ENCODE measurements at places on chromosomes 2 and 18.

DNA sequence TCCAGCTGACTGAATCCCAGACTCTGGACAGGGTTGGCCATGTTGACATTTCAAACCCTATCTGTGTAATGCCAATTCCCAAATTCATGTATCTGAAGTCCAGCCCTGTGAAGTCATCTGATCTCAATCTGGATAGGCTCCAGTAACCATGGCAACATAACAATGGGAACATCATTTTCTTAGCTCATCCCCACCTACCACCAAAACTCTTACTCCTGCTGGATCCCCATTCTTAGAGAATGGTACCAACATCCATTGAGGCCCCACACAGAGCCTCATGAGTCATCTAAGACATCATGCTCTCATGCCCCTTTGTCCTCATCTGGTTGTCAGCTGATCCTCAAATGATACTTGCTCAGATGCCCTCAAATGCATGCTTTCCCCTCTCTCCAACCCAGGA is 58.9 kb upstream of the TEX51 start:
- DNase-seq, result no peak

DNA sequence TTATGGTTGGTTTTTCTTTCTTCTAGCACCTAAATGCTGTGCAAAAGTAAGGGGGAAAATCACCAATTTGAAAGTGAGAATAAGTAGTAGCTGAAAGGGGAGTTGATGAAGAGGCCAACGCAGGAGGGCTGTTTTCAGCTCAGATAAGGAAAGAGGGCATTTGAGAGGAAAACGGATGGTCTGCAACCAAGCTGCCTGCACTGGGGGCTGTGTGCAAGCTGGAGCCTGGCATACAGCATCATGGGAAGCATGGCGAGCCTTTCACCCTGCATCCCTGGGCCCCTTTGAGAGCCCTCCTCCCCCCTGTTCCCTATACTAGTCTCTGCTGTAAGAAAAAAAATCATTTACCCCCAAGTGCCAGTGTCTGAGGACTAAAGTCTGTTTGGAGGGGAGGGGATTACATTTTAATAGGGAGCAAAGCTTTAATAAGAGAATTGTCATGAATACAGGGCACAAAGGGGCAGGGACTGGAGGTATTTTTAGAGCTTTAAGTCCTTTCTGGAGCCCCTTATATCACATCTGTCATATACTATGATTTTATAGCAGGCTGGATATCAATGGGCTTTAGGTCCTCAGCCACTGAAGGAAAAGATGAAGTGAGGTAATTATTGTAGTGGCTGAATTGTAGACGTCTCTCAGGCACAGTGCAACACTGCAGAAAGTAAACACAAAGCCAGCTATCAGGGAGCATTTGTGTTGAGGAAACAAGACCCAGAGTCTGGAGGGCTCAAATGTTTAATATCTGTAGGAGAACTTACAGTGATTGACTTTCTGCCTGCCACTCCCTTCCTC is 120.7 kb downstream of the FSHR start:
- no peak for DNase-seq

DNA sequence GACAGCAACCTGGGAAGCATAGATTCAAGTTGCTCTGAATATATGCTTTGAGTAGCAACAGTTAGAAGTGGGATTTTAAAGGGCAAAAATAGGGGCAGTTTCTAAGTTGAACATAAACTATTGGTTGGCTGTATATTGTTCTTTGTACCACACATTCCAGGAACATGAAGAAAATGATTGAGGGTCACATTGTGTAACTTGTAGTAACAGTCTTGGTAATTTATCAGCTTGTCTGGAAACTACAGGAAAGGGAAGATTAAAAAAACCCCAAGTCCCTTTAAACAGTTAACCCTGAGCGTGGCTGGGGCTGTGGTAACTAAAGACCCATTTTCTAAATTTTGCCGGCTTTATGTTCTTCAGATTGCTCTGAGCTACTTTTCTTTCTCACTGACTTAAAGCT is 7.4 kb downstream of the PLEKHB2 start:
- DNase-seq, result no peak

DNA sequence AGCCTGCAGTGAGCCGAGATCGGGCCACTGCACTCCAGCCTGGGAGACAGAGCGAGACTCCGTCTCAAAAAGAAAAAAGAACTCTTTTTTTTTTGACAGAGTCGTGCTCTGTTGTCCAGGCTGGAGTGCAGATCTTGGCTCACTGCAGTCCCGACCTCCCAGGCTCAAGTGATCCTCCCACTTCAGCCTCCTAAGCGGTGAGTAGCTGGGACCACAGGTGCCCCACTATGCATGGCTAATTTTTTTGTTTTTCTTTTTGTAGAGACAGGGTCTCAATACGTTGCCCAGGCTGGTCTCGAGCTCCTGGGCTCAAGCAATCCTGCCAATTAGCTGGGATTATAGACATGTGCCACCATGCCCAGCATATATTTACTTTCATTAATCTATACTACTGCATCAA is 12.5 kb upstream of the INO80D start:
- DNase-seq, result no peak

GRCh38 chr2:241302759-241303651 is 12.5 kb downstream of the HDLBP start:
- DNase-seq, result no peak

DNA sequence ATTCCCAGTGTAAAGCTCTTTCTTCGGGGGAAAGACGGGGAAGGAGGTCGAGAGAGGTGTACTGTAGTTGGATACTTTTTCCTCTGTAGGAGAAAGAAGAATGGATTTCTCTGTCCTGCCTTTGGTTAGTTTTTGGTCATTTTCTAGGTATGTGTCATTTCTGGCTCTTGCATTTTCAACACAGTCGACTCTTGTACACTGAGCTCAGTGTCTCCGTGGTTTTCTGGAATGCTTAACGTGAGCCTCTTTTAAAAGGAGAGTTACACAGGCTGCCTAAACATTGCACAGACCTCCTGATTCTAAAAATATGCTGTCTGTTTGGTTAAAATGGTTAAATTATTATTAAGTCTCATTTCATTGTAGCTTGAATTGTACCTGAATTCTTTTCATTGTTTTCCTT is 21.8 kb upstream of the GLS start:
- DNase-seq, result peak; percentile 83

DNA sequence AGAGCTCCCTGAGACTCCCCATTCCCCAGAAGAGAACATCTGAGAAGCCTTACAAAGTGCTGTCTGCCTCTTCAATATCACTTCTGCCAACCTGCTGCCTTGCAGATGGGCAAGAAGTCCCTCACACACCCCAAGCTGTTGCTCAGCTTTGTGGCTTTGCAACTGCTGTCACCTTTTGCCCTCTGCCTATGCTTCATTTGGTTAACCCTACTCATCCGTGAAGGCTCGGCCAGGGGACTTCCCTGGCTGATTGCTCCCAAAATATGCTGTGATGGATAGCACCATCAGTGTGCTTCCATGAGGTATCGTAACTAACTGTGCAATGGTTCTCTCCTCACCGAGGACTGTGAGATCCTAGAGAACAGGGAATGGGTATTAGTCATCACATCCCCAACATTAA is 88.9 kb upstream of the CYP1B1 start:
- no peak for DNase-seq

GRCh38 chr2:35410431-35411061 is 945.0 kb upstream of the CRIM1 start:
- peak; percentile 7 for DNase-seq

DNA sequence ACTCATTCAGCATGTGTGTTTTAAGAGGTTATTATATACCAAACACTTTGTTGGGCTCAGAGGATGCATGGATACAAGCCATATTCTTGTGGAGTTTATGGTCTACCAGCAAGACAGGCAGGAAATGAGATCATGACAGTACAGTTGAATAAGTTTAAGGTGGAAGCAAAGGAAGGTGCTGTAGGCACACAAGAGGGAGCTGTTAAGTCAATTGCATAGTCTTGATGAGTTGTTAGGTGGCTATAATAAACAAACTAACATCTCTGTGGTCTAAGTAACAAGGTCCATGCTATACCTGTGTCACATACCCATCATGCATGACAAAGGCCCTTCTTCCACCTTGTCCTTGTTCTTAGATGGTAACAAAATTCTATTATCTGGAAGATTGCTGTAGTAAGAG is 538.3 kb downstream of the CNTNAP5 start:
- DNase-seq, result no peak

DNA sequence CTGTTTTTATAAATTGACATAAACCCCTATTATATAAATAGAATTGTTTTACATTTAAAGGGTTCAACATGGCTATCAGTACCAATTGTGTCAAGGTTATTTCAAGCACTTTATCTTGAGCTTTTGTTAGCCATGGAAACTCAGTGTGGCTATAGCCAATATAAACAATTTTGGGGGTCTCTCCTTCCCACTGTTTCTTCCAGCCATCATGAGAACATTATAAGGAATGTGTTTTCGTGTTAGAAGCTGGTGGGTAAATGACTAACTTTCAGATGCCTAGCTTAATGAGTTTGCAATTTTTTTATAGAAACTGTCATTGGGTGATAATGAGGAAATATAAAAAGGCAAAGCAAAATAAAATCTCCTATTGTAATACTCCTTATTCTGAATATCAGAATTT is 153.5 kb upstream of the FOSL2 start:
- DNase-seq, result no peak

DNA sequence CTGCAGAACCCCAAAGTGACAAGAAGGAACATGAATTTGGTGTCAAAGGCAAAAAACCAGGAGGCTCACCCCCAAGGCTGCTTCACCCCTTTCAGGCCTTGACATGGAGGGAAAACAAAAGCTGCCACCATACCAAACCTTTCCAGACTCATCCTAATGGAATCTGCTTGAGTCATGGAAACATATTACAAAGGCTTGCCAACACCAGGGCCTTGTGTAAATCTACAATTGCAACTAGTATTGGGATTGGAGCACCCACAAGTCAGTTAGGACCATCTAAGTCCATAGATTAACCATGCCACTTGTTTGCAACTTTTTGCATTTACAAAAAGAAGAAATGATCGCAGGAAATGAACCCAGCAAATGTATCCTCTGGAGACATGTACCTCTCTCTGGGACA is 297.6 kb downstream of the CDCA7 start:
- DNase-seq, result peak; percentile 81

GRCh38 chr2:129379411-129379810 is 600.1 kb upstream of the RAB6C start:
- no peak for DNase-seq

GRCh38 chr2:116510117-116510671 is 1304.3 kb upstream of the DDX18 start:
- no peak for DNase-seq

GRCh38 chr2:64606479-64607363 is 47.0 kb downstream of the SERTAD2 start:
- DNase-seq, result no peak

GRCh38 chr18:79485788-79486355 is 90.1 kb downstream of the NFATC1 start:
- peak; percentile 91 for DNase-seq

DNA sequence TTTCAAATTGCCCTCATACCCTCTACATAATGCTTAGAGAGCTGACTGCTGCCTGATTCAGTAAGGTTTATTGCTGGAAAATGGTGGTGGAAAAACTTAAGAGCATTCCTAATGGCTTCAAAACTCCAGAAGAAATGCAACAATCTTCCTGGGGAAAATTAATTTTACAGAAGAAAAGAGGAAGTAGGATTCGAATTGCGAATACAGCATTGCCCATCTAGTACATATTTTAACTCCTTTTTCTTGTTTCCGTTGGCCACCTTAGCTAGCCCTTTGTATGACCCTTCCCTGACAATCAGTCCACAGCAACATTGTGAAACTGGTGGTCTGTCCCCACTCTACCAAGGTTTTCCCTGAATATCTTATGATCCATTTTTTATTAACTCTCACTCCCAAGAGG is 224.7 kb downstream of the MTX2 start:
- DNase-seq, result no peak

DNA sequence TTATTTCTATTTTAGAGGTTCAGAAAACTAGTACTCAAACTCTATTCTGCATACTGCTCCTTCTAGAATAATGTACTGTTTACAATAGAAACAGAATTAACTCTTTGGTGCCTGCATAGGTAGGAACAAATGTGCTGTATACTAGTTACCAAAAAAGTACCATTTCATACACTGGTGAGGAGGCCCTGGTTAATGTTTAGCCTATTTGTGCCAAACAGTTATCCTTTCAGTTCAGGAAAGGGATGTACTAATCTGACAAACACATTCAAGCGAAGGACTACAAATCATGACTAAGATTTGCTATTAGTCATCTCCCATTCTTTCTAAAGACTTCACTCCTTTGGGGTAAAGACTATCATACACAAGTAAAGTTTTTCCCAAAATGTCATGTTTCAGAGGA is 47.4 kb downstream of the EXOC6B start:
- DNase-seq, result no peak

GRCh38 chr2:164810843-164811242 is 30.8 kb downstream of the COBLL1 start:
- DNase-seq, result no peak

DNA sequence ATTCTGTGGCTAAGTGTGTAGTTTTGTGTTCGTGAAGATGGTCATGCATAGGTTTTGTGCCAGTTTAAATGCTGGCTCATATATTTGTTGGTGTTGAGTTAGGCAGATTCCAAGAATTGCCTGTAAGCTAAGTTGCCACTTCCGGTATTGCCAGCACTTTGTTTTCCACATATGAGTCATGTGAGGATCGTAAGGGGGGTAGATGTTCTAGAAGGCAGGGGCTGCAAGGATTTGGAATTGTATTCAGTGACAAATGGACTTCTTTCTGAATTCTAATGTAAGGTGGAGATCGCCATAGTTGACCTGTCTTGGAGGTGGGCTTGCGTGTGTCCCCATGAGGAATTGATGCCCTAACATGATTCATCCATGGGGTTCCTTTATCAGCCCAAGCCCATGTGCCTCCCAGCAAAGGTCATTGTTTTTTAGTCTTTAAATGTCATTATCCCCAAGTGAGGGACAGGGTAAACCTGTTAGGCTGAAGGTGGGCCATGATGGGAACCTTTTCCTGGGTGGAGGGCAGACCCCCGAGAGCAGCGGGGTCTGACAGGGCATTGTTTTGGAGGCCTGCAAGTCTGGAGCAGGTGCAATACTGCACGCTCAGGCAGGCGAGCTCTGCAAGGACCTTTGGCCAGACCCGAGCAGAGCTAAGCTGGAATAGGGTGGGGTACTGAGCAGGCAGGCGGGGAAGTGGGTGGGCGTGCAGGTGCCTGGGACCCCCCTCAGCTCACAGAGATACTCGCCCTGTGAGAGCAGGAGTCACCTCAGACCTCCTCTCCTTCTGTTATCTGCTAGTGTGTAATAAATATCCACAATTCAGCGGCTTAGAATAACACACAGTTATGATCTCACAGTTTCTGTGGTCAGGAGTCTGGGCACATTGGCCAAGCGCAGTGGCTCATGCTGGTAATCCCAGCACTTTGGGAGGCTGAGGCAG is 77.4 kb downstream of the LRRFIP1 start:
- no peak for DNase-seq

GRCh38 chr2:240121190-240121589 is 14.9 kb downstream of the COPS9 start:
- no peak for DNase-seq

DNA sequence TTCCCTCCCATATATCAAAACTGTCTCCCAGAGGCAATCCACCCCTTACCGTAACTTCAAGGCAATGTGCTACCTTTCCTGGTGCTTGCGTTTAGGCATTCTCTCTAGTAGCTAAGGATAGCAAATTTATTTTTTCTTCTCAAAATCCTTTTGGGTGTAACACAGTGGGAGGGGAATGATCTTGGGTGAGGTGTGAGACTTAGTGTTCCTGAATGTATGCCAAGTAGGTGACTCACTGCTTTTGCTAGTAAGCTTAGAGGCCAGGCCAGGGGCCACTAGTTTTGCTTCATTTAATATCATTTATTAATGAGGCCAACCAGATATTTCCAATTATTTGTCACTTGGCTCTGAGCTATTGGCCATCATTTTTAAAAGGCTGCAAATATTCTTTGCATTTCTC is 135.5 kb downstream of the NAPG start:
- DNase-seq, result peak; percentile 10
